Hepatocyte (in vitro differentiated cells): ENCODE measurements at places on chromosomes 13 and 19. TPM values are rescaled to one million over a fixed set of nuclear protein-coding genes. Genes with fewer than 3 reads are reported as not detected.

The TEKTIP1 gene
- 1.4 and 1.5 TPM in 2 replicates for polyA plus RNA-seq

The CERS1 gene
- polyA plus RNA-seq: 4.9 and 5.7 TPM in 2 replicates

The AMH gene
- 20.9 and 22.3 TPM in 2 replicates for polyA plus RNA-seq

The TEX30 gene
- polyA plus RNA-seq: 14.6 and 20.6 TPM in 2 replicates

The ANGPTL8 gene
- polyA plus RNA-seq: 14.4 and 20.8 TPM in 2 replicates

The GJA3 gene
- polyA plus RNA-seq: 0.10 and 0.16 TPM in 2 replicates

DNA sequence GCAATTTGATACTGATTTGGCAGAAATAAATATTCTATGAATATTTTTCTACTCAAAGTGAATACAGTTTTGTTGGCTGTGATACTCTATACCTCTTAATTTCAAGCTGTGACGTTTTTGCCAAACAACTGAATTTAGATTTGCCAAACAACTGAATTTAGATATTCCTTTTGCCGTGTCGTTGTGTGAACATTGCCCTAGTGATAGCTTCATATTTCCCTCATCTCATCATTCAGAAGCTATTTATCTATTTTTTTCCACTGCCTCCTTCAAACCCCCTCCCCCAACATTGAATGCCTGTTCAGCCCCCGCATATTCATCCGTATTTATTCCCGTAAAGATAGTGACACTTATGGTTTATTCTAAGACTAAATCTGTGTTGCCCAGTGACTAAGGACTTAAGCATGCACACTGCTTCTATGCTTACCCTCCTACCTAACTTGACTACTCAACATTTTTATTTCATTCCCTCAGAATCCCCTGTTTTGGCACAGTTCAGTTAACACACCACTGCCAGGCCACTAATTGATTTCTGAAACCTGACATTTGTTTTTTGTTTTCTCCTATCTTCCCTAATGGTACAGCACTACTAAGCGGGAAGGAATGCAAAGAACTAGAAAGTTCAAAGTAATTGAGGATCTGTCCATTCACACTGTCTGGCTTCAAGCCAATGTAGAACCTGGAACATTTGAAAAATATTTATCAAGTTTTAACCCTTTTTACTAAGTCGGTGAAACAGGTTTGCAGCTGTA lies 2.8 kb upstream of the KLF5 start:
- DNase-seq: peak; percentile 45

DNA sequence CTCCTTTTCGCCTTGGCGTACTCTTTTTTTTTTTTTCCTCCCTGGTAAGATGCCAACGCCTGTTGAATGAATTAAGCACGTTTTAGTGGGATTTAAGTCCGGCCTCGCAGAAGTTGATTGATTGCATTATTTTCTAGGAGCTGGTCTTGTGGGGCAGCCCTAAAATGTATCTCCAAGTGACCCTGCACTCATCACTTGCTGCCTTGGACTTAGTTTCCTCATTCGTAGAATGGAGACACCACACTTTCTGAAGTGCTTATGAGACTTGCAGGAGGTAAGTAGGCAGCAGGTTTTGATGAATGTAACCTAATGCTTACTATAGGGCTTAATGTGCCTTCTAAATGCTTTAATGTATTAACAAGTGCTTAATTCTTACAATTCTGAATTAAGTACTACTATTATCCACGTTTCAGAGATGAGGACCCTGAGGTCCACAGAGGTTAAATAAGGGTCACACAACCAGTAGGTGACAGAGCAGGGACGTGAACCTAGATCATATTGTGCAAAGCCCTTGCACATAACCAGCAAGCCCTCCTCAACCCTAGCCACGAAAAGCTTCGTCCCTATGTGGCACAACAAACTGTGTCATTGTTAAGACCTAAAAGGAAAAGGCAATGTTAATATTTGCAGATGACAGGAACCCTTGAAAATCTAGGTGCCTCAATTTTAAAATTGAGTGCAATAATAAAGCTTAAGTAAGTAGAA lies 514 bp upstream of the ARGLU1 start:
- no peak for DNase-seq

DNA sequence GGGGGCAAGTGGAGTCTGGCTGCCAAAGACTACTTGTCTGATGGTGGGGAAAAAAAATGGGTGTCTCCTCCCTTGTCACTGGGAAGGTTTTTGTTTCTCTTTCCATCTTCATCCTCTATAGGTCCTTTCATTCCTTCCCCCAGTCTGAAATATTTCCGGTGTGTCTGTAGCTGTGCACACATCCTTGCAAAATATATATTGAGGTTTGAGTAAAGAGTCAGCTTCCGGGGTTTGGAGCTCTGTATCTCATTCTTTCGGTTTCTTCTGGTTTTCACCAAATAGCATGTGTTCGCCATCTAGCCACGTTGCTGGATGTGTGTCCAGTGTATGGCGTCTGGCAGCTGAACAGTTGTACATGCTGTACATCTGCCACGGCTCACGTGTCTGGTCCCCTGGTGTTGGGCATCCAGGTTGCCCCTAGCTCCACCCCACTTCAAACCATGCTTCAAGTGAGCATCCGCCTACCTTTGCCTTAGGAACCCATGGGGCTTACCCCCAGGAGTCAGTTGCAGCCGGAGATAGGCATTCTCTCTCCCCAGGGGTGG lies 142.2 kb downstream of the SIPA1L3 start:
- no peak for DNase-seq

DNA sequence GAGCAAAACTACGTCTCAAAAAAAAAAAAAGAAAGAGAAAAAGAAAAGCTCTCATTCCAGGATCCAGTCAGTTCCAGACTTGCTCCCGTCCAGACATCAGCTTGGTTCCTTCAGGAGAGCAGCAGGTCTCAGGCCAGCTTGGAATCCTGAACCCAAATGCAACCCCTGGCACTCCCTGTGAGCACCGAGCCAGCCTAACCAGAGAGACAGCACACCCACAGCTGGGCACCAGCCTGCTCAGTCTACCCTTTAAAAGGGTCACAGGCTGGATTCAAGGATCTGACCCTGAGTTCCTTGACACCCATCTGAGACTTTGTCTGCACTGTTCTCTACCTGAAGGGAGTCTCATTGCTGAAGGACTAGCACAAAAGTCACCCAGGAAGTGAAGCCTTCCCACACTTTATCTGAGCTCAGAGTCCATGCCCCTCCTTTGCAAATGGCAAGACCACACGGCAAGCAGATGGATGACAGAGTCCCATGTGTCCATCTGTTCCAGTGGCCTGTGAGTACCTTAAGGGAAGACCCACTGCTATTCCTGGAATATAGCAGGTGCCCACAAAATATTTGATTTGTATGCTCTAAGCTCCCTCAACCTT lies 1.4 kb downstream of the PEPD start:
- no peak for DNase-seq

- peak; percentile 25 for DNase-seq
Measured at GRCh38 chr19:14786421-14786851, 8.1 kb upstream of the ADGRE2 start.

- no peak for DNase-seq
Measured at GRCh38 chr19:14022469-14022868, 5.5 kb upstream of the RLN3 start.

- peak; percentile 63 for DNase-seq
Measured at GRCh38 chr13:23956106-23956505, 58.8 kb upstream of the C1QTNF9B start.

- no peak for DNase-seq
Measured at GRCh38 chr13:34458756-34459715, 483.0 kb upstream of the NBEA start.
